Activated T-helper 2 cell treated with anti-CD3 and anti-CD28 coated beads, Interferon-gamma antibody, Interleukin-2, Interleukin-4, amounts not matched to agents 10 μg/mL and 5 μg/mL and 100 μg/mL, durations not matched to agents 14 hours and 24 hours and 36 hours (primary cell): ENCODE measurements at places on chromosomes 16 and 17. TPM values are rescaled to one million over a fixed set of nuclear protein-coding genes. Genes with fewer than 3 reads are reported as not detected.

- DNase-seq, result no peak
- peaks cover under 1% of the 10 kb centered on the region for H3K27me3 ChIP-seq
- H3K27ac ChIP-seq, result no peak overlapping the region
- H3K4me3 ChIP-seq, result no peak overlapping the region
- H3K4me1 ChIP-seq, result no peaks in the 10 kb centered on the region
- H3K36me3 ChIP-seq, result no peaks in the 10 kb centered on the region
Measured at GRCh38 chr16:56081371-56081770, 109.9 kb upstream of the GNAO1 start.

- H3K36me3 ChIP-seq, result peaks cover 18% of the 10 kb centered on the region
- H3K27me3 ChIP-seq, result peaks cover 7% of the 10 kb centered on the region
- peaks cover 25% of the 10 kb centered on the region for H3K4me1 ChIP-seq
- peak; percentile 57 for DNase-seq
- H3K27ac ChIP-seq, result no peak overlapping the region
Measured at GRCh38 chr17:2055292-2056205, 646 bp downstream of the HIC1 start.

GRCh38 chr16:86578611-86579267, 390 bp downstream of the FOXL1 start:
- peak overlapping the region; percentile 33 for H3K4me3 ChIP-seq
- H3K4me1 ChIP-seq, result peaks cover 10% of the 10 kb centered on the region
- H3K36me3 ChIP-seq, result no peaks in the 10 kb centered on the region
- DNase-seq, result no peak
- H3K27me3 ChIP-seq, result peaks cover 70% of the 10 kb centered on the region

GRCh38 chr17:36879027-36879426, 58.2 kb upstream of the LHX1 start:
- no peaks in the 10 kb centered on the region for H3K36me3 ChIP-seq
- no peak for DNase-seq
- peaks cover 7% of the 10 kb centered on the region for H3K4me1 ChIP-seq
- no peak overlapping the region for H3K4me3 ChIP-seq
- no peak overlapping the region for H3K27ac ChIP-seq

DNA sequence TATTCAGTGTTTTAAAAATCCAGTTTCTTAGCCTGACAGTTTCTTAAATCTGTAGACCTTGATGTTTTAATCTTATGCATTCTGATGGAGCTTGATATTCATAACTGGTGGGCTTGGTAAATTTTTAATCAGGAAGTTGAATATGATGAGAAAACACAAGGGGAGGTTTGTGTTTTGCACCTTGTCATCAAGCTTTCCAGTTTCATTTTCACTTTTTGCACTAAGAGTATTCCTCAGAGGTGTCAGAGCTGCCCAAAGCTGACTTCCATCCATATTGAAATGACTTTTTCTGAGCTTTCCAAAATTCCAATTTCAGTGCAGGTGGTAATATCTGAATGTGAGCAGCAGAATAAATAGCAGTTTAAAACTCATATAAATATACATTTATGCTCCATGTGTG, 555.0 kb upstream of the RBFOX1 start:
- no peak overlapping the region for H3K4me3 ChIP-seq
- no peaks in the 10 kb centered on the region for H3K36me3 ChIP-seq

DNA sequence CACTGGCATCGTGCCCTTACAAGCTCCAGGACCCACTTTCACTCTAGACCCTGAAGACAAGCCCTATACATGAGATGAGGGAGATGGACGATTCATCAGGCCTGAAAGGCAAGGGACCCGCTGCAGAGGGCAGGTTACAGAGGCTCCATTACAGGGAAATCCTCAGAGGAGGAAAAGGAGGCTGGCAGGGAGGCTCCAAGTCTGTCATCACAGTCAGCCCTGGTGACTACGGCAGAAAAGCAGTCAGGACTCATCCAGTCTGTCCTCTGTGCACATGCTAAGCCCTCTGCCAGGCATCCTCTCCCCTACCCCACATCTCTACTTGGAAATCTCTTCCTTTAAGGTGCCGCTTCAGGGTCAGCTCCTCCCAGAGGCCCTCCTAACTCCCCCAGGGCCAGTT, 197.7 kb upstream of the CDH5 start:
- H3K27me3 ChIP-seq, result no peaks in the 10 kb centered on the region
- no peaks in the 10 kb centered on the region for H3K4me1 ChIP-seq
- H3K36me3 ChIP-seq, result no peaks in the 10 kb centered on the region
- H3K4me3 ChIP-seq, result no peak overlapping the region

GRCh38 chr16:72848759-72849664, 198.9 kb downstream of the ZFHX3 start:
- no peaks in the 10 kb centered on the region for H3K36me3 ChIP-seq
- H3K4me3 ChIP-seq, result no peak overlapping the region
- peaks cover 12% of the 10 kb centered on the region for H3K27me3 ChIP-seq
- no peak for DNase-seq
- H3K4me1 ChIP-seq, result peaks cover 29% of the 10 kb centered on the region
- no peak overlapping the region for H3K27ac ChIP-seq

Gene P2RX1
- total RNA-seq, result 4.0 and 4.1 TPM in 2 replicates

Gene TBC1D26
- total RNA-seq, result 0.23 TPM in 1 of 2 replicates, not detected in the other

Gene WBP2
- 79.3 and 80.7 TPM in 2 replicates for total RNA-seq

Gene ABCA5
- total RNA-seq, result 11.4 TPM in 2 replicates

Gene TBX2
- total RNA-seq, result 0.14 and 0.21 TPM in 2 replicates
